Stomach (tissue), 19 donors: ENCODE measurements at places on chromosomes 4 and X. TPM values are rescaled to one million over a fixed set of nuclear protein-coding genes. Genes with fewer than 3 reads are reported as not detected.

- H3K27ac ChIP-seq, result peak overlapping the region; percentile 0
- no peak overlapping the region for H3K4me3 ChIP-seq
- no peaks in the 10 kb centered on the region for H3K36me3 ChIP-seq
- no peaks in the 10 kb centered on the region for H3K4me1 ChIP-seq
Observed at GRCh38 chr4:15416357-15417232, 11.2 kb upstream of the C1QTNF7 start.

GRCh38 chr4:159899596-159899995, 796.7 kb downstream of the RAPGEF2 start:
- H3K36me3 ChIP-seq, result no peaks in the 10 kb centered on the region
- H3K4me3 ChIP-seq, result no peak overlapping the region
- H3K27ac ChIP-seq, result no peak overlapping the region
- DNase-seq, result no peak

- no peak overlapping the region for H3K27ac ChIP-seq
- DNase-seq, result no peak
- no peaks in the 10 kb centered on the region for H3K4me1 ChIP-seq
- no peaks in the 10 kb centered on the region for H3K36me3 ChIP-seq
- no peaks in the 10 kb centered on the region for H3K27me3 ChIP-seq
- H3K4me3 ChIP-seq, result no peak overlapping the region
Observed at GRCh38 chr4:47434931-47435330, 28.6 kb downstream of the COMMD8 start.

- no peak overlapping the region for H3K4me3 ChIP-seq
- H3K27me3 ChIP-seq, result no peaks in the 10 kb centered on the region
- H3K36me3 ChIP-seq, result no peaks in the 10 kb centered on the region
- no peaks in the 10 kb centered on the region for H3K4me1 ChIP-seq
- H3K27ac ChIP-seq, result no peak overlapping the region
Observed at GRCh38 chr4:109959195-109959594, 46.5 kb downstream of the EGF start.

- no peak overlapping the region for H3K27ac ChIP-seq
- H3K4me3 ChIP-seq, result no peak overlapping the region
- no peaks in the 10 kb centered on the region for H3K4me1 ChIP-seq
Observed at GRCh38 chrX:53990171-53990570, 54.1 kb downstream of the PHF8 start.

DNA sequence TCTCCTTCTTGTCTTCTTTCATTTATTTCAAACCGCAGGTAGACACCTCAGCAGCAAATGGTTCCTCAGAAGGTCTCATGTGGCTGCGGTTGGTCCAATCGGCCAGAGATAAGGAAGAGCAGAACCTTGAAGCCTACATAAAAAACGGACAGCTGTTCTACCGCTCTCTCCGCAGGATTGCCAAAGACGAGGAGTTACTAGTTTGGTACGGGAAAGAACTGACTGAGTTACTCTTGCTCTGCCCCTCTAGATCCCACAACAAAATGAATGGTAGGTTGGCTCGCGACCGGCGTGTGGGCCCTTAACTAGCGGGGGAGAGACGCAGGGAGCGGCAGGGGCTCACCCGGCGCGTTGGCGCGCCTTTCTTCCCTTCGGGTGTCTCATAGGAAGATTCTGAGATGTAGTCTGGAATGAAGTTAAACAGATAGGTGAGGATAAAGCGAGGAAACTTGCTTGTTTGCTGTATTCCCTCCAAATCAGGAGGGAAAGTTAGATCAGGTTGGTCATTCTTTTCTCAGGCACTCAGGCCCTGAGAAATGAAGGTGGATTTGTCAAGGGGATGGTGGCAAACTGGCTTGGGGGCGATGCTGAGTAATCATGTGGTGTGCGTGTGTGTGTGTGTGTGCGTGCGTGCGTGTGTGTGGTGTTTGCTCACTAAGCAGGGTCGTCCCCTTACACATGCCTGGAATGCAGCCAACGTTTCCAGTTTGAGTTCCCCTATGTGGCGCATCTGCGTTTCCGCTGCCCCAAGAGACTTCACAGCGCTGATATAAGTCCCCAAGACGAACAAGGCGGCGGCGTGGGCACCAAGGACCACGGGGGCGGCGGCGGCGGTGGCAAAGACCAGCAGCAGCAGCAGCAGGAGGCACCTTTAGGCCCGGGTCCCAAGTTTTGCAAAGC, 4.2 kb downstream of the PRDM8 start:
- H3K4me3 ChIP-seq, result peak overlapping the region; percentile 70
- H3K27ac ChIP-seq, result peak overlapping the region; percentile 77
- peaks cover 9% of the 10 kb centered on the region for H3K36me3 ChIP-seq
- peaks cover 25% of the 10 kb centered on the region for H3K4me1 ChIP-seq
- H3K27me3 ChIP-seq, result peaks cover 70% of the 10 kb centered on the region

- peak overlapping the region; percentile 85 for H3K4me3 ChIP-seq
- H3K4me1 ChIP-seq, result peaks cover 62% of the 10 kb centered on the region
- no peaks in the 10 kb centered on the region for H3K27me3 ChIP-seq
- peak overlapping the region; percentile 100 for H3K27ac ChIP-seq
Observed at GRCh38 chr4:77817304-77818072, 1.7 kb downstream of the CNOT6L start.

DNA sequence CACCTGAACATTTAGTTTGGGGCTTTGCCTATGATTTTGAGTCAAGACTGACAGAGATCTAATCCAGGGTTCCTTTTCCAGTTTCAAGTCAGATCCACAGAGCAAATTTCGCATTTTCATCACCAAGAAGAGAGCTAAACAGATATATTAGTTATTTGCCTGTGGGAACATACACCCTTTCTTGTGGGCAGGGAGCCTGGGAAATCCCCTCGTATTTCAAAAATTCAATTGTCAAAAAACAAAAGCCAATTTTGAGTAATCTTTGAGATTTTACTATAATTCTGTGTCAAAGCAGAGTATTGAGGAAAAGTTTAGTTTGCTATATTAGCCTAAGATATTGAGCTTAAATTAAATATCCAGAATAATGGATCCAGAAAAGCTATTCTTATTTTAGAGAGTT, 56.6 kb downstream of the AFM start:
- H3K36me3 ChIP-seq, result no peaks in the 10 kb centered on the region
- H3K4me1 ChIP-seq, result no peaks in the 10 kb centered on the region
- no peaks in the 10 kb centered on the region for H3K27me3 ChIP-seq

- DNase-seq, result no peak
- no peak overlapping the region for H3K27ac ChIP-seq
- no peaks in the 10 kb centered on the region for H3K36me3 ChIP-seq
- peaks cover 99% of the 10 kb centered on the region for H3K27me3 ChIP-seq
- peak overlapping the region; percentile 53 for H3K4me3 ChIP-seq
Observed at GRCh38 chr4:84497504-84498202, 1.4 kb downstream of the NKX6-1 start.

DNA sequence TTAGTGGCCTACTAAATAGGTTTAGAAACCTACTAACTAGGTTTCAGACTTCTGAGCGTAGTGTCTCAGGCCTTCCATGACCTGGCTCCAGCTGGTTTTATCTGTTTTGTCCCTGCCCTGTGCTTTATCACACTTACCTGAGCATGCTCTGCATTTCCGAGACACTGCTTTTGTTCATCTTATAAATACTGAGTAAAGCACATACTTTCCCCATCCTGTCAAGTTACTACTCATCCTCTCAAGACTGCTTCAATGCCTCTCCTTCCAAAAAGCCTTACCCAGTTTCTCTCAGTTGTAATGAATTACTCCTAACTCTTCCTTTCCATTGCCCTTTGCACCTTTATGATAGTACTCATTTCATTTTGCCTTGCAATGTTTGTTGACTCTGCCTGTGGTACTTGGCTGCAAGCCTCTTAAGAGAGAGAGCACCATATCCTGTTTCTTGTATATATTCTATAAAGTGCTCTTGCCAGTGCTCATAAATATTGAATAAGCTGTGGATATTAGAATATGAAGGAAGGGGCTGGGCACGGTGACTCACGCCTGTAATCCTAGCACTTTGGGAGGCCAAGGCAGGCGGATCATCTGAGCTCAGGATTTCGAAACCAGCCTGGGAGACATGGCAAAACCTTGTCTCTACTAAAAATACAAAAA, 34.4 kb downstream of the SLAIN2 start:
- H3K27me3 ChIP-seq, result no peaks in the 10 kb centered on the region
- peak overlapping the region; percentile 36 for H3K27ac ChIP-seq
- H3K36me3 ChIP-seq, result peaks cover 9% of the 10 kb centered on the region
- H3K4me1 ChIP-seq, result peaks cover 31% of the 10 kb centered on the region
- no peak overlapping the region for H3K4me3 ChIP-seq

DNA sequence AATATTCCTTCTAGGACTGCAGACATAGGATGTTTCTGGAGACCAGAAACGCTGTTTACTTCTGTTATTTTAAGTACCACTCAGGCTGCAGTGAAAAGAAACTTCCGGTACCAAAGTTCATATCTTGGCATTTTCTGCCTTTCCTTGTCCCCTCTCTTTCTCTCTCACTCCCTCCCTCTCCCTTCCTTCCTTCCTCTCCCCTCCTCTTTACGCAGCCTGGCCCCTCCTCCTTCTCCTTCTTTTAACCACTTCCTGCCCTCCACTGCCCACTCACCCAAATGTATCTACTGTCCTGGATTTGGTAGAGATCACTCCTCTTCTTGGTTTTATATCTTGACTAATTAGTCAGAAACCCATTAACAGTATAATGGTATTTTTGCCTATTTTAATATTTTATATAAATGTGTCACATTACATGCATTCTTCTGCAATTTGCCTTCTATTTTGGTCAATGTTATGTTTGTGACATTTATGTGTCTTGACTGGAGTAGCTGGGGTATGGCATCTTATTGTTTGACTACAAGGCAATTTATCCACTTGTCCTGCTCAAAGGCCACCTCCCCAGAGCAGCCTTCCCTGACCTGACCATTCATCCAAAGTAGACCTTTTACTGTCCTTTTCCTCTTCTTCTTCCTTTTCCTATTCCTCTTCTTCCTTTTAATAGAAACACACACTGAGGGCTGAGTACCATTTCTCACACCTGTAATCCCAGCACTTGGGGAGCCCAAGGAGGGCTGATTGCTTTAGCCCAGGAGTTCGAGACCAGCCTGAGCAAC, 56.9 kb downstream of the BCOR start:
- no peaks in the 10 kb centered on the region for H3K36me3 ChIP-seq
- H3K27ac ChIP-seq, result no peak overlapping the region
- no peaks in the 10 kb centered on the region for H3K27me3 ChIP-seq

DNA sequence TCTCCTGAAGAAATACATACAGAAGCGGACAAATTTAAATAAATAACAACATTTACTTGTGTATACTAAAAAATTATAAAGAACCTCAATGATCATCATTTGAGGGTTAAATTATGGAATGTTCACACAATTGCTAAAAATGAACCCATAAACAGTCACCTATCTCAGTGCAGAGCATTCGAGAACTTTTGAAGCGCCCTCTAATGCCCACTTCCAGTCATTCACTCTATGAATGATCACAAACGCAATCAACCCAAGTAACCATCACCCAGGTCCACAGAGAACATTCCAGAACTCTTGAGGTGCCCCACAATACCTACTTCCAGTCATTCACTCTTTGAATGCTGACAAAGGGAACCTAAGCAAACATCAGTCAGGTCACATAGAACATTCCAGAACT, 103.5 kb upstream of the PLAC1 start:
- H3K4me1 ChIP-seq, result no peaks in the 10 kb centered on the region
- no peaks in the 10 kb centered on the region for H3K36me3 ChIP-seq
- DNase-seq, result no peak

GRCh38 chrX:1391370-1391706, 575 bp downstream of the SLC25A6 start:
- peaks cover 46% of the 10 kb centered on the region for H3K36me3 ChIP-seq
- peak overlapping the region; percentile 100 for H3K4me3 ChIP-seq

DNA sequence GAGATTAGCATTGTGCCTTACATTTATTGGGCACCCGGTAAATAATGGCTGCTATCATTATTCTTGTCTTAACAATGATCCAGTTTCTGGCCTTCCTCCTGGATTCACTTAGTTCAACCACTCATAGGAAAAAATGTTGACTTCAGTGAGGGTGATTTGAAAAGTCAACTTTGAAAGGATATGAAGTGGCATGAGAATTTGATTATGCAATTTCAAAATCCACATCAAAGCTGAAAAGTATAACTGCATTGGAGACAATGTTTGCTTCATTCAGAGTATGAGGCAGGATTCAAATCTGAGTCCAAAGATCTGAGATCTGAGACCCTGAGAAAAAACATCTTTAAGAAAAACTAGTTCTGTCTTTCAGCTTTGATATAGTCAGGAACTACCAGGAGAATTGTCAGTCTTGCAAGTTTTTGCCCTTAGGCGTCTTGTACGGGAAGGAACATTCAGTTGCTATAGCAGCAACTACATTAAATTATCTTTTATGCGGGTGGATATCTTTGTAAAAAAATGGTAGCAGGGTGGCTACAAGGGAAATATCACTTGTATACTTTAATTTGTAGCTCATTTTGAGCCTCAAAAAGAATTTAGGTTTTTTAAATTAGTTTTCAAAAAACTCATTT, 587.5 kb upstream of the LCORL start:
- no peak overlapping the region for H3K4me3 ChIP-seq
- H3K4me1 ChIP-seq, result no peaks in the 10 kb centered on the region
- H3K36me3 ChIP-seq, result no peaks in the 10 kb centered on the region
- no peak for DNase-seq
- H3K27ac ChIP-seq, result no peak overlapping the region
- no peaks in the 10 kb centered on the region for H3K27me3 ChIP-seq

DNA sequence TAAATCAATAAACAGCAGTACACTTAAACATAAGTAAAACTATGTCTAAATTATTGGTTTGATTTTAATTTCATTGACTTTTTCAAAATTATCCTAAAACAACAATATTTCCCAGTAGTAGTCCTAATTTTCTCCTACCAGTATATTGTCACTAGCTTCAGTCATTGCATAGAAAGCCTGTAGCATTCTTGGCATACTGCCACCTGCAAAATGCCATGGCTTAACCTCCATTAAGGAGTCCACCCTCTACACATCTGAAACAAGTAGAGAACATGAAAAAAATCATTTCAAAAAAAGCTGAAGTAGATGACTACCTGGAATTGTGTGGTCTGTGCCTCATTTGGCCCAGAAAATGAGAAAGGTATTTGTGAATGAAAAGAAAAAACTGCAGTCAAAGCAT, 348.5 kb downstream of the INPP4B start:
- H3K4me1 ChIP-seq, result no peaks in the 10 kb centered on the region
- H3K4me3 ChIP-seq, result no peak overlapping the region
- H3K27me3 ChIP-seq, result no peaks in the 10 kb centered on the region

DNA sequence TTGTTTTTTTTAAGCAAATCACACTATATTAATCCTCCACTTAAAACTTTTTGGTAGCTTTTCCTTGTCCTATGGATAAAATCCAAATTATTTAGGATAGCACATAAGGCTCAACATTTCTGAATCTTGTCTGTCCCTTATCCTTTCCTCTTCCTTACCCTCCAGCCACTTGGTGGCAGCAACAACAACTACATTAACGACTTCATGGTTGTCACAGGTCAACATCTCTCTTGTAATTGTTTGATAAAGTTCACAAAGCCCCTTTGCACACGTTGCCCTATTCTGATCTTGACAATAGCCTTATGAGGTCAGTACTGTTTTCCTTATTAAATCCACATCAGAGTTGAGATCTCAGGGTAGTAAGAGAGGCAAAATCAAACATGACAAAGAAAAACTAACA, 269.0 kb upstream of the PABPC4L start:
- H3K4me3 ChIP-seq, result no peak overlapping the region
- H3K4me1 ChIP-seq, result no peaks in the 10 kb centered on the region
- no peaks in the 10 kb centered on the region for H3K27me3 ChIP-seq
- no peak overlapping the region for H3K27ac ChIP-seq
- peak; percentile 65 for DNase-seq
- H3K36me3 ChIP-seq, result no peaks in the 10 kb centered on the region

HSD17B10 gene
- not detected for total RNA-seq

PAGE4 gene
- not detected for total RNA-seq

TRIM75 gene
- total RNA-seq, result not detected

SMPX gene
- 16.9 TPM for total RNA-seq

CLDN2 gene
- not detected for total RNA-seq

VSIG1 gene
- 402 TPM for total RNA-seq

EDA2R gene
- total RNA-seq, result 0.18 TPM
